HFFc6 (cell line): ENCODE measurements at places on chromosomes 5 and 9. TPM values are rescaled to one million over a fixed set of nuclear protein-coding genes. Genes with fewer than 3 reads are reported as not detected.

- peak; percentile 21 for DNase-seq
Measured at GRCh38 chr5:176857216-176857893, 41.8 kb downstream of the HK3 start.

DNA sequence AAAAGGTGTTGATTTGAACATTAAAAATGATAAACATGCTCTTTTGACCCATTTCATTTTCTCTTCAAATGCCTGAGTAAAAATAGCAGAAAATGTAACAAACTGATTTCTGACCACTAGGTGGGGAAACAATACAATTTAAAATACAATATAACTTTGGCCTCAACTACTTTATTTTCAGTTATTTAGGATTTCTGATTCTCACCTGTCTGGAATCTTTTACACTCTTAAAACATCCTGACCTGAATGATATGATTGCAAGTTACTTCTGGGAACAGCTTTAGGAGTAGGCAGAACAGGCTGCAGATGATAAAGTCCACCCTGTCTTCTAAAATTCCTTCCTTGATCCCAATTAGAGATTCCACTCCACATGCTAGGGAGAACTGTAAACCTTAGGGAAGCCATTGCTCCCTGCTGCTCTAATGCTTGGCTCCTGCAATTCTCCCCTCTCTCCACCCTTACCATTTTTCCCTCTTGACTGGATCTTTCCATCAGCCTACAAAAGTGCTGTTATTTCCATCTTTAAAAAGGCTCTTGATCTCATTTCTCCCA, 70.3 kb downstream of the FYB1 start:
- DNase-seq, result peak; percentile 19

DNA sequence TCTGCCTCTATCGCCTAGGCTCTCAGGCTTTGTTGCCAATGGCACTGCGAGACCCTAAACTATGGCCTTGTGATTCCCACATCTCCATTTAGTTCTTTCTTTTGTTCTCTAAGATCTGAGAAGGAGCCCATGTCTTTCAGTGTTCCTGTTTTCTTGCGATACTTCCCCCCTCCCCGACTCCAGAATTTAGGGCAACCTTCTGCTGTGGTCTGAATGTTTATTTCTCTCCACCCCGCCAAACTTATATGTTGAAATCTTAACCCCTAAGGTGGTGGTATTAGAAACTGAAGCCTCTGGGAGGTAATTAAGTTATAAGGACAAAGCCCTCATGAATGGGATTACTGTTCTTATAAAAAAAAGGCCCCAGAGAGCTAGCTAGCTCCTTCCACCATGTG, 6.4 kb downstream of the TMC1 start:
- no peak for DNase-seq

DNA sequence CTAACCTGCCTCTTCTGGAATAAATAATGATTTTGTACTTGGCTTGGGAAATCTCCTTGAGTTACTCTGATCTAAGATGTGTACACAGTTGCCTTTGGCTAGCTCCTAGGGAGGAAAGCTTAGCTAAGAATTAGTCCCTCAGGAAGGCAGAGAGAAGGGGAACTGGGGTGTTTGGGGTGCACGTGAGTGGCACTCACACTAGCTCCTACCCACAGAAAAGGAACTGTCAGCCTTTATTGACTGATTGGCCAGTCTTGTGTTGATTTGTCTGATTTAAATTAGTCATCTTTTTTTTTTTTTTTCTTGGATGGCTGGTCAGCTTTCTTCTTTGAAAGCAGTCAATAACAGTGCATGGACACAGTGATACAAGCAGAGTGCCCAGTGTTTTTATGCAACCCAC, 107.7 kb downstream of the DMRT2 start:
- no peak for DNase-seq

GRCh38 chr5:137252512-137252911, 246.6 kb downstream of the SPOCK1 start:
- DNase-seq, result peak; percentile 76

GRCh38 chr9:132228062-132228461, 66.2 kb downstream of the NTNG2 start:
- DNase-seq, result no peak

Gene CKS2
- 71.4 to 126 TPM (median 108 TPM) in 3 replicates for total RNA-seq
